ENCODE measurements at places on chromosomes 12 and 14.

DNA sequence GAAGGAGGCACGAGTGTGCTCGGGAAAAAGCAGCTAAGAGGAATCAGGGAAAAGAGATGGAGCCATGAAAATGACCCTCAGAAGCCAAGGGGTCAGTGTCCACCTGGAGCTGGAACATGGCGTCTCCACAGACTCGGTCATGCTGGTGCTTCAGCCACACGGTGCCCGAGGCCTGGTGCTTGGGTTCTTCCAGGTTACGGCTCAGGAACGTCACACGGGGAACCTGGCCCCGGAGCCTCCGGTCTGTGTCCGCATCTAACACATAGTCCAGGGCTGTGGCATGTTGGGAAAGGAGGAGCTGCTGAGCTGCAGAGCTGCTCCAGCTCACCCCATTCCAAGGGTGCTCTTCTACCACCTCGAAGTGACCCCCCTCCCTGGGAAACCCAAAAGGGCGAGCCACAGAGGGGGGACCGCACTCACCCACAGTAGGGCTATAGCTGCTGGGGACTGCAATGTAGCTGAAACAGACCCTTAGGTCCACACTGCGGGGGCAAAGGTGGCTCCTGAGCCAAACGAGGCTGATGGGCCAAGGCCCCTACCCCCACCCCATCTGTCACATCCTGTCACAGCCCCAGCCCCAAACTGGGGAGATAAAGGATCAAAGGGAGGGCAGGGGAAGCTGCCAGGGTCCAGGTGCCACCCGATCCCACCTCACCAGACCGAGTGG lies 10.8 kb downstream of the ITGA7 start:
- DNase-seq = no peak

GRCh38 chr12:68581926-68582325 lies 28.8 kb upstream of the RAP1B start:
- DNase-seq = no peak

GRCh38 chr12:124385219-124385969 lies 90.5 kb downstream of the RFLNA start:
- no peak for DNase-seq

- no peak for DNase-seq
Measured at GRCh38 chr14:94675036-94675435, 62.8 kb downstream of the SERPINA3 start.

GRCh38 chr12:50598321-50598862 lies 93.6 kb downstream of the DIP2B start:
- no peak for DNase-seq

GRCh38 chr12:82225871-82226270 lies 132.3 kb downstream of the CCDC59 start:
- DNase-seq = no peak

DNA sequence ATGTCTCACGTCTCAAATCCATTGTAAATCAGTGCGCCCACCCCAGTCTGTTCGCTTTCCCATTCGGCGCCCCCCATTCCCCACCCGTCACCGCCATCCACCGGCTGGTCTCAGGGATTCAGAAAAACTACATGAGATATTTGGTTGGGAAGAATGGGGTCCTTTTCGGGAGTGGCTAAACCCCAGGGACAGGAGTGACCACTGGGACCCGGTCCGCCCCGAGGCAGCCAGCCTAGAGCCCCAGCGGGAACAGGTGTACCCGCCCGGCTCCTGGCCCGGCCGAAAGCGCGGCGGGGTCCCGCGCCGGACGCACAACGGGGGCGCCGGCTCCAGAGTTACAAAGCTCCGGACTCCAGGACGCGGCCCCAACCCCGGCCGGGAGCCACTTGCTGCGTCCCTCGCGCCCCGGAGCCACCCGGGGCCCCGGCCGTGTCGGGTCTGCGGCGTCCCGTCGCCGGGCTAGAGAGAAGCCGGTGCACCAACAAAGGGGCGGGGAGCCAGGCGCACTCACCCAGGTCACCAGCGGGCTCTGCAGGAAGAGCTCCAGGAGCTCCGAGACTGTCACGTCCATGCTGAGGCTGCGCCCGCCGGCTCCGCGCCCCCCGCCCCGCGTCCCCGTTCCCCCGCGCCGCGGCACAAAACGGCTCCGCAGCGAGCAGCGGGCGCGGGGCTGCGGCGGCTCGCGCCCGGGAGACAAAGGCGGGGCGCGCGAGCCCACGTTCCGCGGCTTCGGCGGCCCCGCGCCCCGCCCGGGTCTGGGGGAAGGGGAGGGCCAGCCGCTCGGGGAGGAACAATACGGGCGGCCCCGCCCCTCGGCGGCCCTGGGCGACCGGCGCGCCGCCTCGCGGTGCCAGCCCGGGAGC lies at the start of gene CCDC88C:
Gene CCDC88C (minus strand): TSS at position 701 of the 863 bp plus-strand sequence. CDS start 130 bp downstream, at position 571.
- no peak for DNase-seq

GRCh38 chr12:57126561-57126960 lies 1.7 kb upstream of the LRP1 start:
- no peak for DNase-seq
